GM23338 (cell line): ENCODE measurements at places on chromosomes 16 and 17. TPM values are rescaled to one million over a fixed set of nuclear protein-coding genes. Genes with fewer than 3 reads are reported as not detected.

DNA sequence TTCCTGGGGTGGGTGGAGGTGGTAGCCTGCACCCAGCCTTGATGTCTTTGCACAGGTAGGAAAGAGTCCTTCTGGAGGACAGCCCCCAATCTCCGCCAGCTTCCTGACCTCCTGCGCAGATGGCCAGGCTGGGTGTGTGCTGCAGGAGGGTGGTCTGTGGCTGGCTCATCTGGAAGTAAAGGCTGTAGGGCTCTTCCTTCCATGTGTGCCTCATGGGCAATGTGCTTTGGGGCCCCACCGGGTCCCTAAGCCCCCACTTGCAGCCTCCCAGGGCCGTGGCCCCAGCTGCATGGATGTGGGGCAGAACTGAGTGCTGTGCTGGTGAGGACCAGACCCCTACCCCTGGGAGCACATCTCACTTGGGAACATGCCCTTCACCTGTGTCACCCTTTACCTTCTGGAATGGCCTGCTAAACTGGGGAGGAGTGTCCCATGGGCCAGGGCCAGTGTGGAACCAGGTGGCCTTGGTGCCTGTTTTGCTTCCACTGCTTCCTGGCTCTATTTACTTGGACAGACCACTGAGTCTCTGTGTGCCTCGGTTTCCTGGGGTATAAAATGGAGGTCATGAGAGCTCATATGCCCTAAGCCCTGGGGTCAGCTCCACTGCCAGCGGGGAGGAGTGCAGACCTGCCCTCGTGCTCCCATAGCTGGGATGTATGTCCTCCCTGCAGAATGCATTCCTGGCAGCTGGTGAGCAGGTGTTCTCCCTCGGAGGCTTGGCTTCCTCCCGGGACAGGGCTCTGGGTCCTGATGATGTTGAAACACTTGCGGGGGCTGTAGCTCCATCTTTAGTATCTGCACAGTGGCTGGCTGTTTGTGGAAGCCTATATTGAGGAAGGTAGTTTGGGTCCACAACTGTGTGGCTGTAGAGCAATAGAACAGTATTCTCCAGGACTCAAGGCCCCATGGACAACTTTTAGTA is 18.0 kb downstream of the MPRIP start:
- no peak for DNase-seq
- H3K36me3 ChIP-seq = no peaks in the 10 kb centered on the region; the same call in 1 of the 2 replicates
- H3K4me1 ChIP-seq = no peaks in the 10 kb centered on the region
- no peak overlapping the region for H3K27ac ChIP-seq

DNA sequence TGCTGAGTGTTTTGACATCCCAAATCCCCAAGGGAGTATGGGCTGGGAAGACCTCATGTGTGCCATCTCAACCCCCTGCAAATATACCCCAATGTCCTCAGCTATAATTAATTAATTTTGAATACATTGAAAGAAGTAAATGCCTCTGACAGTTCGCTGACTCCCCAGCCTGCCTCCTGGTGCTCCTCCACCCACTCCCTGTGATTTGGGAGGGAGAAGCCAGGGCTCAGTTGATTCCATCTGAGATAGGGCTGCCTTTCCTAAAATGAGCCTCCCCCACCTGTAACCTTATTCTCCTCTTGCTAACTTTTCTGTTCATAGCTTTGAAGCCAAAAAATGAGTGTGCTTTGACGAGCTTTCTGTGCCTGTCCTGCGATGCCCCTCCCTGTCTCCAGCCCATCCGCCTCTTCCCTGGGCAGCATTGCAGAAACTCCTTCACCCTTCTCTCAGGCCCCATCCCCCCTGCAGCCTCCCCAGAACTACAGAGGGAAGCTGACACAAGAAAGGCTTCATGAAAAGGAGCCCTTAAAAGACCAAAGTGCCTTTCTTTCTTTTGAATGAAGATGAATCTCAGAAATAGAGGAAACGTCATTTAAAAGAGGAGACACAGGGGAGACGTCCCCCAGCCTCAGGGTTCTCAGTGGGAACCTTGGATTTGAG is 70.3 kb downstream of the HLF start:
- peaks cover 15% of the 10 kb centered on the region for H3K4me1 ChIP-seq
- no peak overlapping the region for H3K27ac ChIP-seq

CDT1 gene
- total RNA-seq = 114 and 187 TPM in 2 replicates

CACNG3 gene
- 0.12 TPM in 1 of 2 replicates, not detected in the other for total RNA-seq

DNA sequence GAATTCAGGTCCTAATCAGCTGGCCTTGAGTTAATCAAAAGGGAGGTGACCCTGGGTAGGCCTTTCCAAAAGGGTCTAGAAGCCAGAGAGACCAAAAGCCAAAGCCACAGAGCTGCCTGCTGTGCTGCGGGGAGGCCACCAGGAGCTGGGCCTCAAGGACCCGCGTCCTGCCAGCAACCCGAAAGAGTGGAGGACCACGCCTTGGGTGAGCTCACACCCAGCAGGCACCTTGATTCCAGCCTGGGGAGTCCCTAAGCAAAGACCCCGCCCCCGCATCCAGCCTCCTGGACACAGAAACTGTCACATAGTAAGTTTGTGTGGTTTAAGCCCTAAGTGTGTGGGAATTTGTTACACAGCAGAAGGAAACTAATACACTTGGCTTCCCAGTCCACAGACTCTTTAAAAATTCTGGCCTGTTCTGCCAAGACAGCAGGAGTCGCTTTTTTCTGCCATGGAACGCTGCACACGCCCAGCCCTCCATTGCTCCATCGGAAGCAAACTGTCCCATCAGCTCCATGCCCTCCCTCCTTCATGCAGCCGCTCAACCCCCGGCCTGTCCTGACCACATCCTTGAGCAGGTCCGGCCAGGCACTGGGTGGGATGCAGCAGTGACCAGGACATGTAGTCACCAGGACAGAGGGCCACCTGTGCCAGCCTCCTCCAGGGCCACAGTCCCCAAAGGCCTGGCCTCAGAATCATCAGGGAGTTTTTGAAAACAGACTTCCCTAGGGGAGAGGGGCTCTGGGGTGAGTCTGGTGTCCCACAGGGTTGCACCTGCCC is 20.9 kb upstream of the RASD1 start:
- no peaks in the 10 kb centered on the region for H3K36me3 ChIP-seq
- H3K4me3 ChIP-seq = no peak overlapping the region
- no peak overlapping the region for H3K27ac ChIP-seq
- H3K27me3 ChIP-seq = no peaks in the 10 kb centered on the region
- H3K4me1 ChIP-seq = peaks cover 8% of the 10 kb centered on the region; the same call in 1 of the 2 replicates
